Activated T-helper 1 cell treated with Interleukin-2 at 50 U/mL for 16 hours (primary cell): ENCODE measurements at places on chromosomes 11 and 22.

GRCh38 chr11:47641600-47642098, 710 bp downstream of the MTCH2 start:
- no peak for DNase-seq

GRCh38 chr22:20843501-20843900, 15.1 kb downstream of the PI4KA start:
- no peak for DNase-seq

DNA sequence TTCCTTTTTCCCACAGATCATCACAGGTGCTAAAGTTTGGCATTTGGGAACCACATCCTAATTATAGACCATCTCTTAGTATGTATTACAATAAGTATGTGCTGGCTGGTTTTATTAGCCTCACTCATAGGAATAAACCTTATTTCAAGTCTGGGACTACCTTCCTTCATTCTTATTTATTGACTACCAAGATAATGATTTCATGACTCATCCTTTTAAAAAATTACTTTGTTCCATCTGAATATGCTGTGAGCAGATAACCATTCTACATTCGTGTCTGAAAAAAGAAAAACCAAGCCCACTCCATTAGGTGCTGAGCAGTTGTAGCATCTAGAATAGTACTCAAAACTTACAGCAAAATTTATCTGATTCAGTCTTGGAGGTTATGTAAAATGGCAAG, 12.3 kb downstream of the TNRC6B start:
- DNase-seq: no peak

- DNase-seq: no peak
Observed at GRCh38 chr11:13183094-13183825, 94.3 kb upstream of the BMAL1 start.
